ENCODE measurements at places on chromosomes 12 and 14. TPM values are rescaled to one million over a fixed set of nuclear protein-coding genes. Genes with fewer than 3 reads are reported as not detected.

The KCNA1 gene
- 5.2 TPM for total RNA-seq

The ABCC9 gene
- total RNA-seq, result 45.6 TPM

The DAO gene
- not detected for total RNA-seq

The PRDM4 gene
- total RNA-seq, result 34.7 TPM

The NANOG gene
- total RNA-seq, result 0.31 TPM

The ANGEL1 gene
- total RNA-seq, result 35.7 TPM

The SMIM41 gene
- 12.4 TPM for total RNA-seq
